ENCODE measurements at places on chromosomes 13 and 19.

- no peak for DNase-seq
Measured at GRCh38 chr19:30667227-30667626, 295.0 kb downstream of the ZNF536 start.

DNA sequence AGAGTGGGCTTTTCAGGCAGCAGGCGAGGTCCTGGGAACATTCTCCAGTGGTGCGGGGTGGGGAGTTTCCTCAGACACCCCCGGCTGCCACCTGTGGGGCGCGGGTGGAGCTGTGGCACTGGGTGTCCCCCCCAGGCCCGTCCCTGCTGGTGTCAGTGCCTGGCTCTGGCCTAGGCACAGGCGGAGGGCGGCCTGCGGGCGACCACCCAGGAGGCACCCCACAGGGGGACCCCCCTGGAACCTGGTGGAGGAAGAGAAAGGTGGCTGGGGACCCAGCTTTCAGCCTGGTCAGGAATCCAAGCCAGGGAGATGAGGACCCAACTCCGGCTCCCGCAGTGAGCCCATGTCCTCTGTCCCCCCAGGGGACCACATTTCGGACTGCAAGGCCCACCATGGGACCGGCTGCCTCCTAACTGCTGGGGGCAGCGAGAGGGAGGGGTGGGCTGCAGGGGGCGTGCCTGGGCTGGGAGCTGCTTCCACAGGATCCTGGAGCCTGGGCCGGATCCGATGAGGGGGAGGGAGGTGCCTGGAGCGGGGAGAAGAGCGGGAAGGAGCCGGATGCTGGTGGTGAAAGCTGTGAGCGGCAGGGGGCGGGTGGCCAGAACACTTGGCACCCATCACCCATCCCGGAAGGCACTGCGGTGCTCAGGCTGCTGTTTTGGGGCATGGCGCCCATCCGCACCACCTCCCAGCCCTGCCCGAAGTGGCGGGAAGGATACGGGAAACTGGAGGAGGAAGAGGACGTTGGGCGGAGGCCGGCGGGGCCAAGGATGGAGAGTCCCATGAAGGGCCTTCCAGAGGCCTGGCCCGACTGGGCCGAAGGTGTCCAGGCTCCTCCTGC lies 5.5 kb upstream of the CTXN1 start:
- no peak for DNase-seq

DNA sequence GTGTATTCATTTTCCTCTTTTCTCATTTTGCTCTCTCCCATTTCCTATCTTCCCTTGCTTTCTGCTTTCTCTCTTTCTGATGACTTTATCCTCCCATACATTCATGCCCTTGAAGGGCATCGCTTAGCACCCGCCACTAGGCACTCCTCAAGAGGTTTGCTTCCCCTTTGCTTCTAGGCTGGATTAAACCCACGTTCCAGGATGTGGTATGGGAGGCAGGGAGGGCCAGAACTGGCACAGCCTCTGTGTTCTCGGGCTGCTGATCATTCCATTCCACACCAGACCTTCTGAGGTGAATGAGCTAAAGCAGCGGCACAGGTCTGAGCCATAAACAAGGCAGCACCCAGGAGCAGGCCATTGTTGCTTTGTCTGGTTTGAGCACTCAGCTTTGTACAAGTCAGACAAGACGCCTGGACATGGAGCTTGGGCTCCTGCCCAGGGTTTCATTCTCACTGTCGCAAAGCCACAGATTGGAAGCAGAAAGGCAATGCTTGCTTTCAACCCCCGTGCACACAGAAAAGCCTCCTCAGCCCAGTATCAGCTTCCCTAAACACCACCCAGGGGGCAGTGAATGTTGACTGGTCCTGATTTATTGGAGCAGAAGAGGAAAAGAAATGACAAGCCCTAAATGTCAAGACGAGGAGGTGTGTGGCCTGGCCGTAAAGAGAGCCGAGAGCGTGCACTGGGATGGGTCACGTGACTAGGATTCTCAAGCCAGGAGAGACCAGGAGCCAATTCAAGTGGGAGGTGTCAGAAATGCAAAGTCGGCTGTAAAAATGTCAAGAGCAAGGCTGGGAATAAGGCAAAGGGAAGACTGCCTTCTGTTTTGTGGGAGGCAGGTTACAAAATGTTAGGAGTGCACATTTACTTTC lies 218.0 kb upstream of the SERP2 start:
- DNase-seq: no peak

DNA sequence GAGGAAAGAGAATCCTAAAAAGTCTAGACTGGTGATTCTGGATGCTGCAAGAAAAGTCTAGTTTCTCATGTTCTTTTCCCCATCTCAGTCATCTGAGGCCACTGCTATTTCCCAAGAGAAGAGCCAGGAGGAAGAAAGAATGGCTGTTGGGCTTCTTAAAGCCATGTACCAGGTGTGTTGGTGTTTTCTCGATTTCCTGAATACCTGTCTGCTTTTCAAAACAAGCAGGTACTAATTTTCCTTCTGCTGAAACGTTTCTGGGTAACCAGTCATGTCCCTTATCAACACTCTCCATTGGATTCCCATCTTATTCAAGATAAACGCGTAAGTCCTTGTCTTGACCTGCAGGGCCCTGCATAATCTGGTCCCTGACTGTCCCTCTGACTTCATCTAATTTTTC lies 1.1 kb downstream of the ZNF570 start:
- DNase-seq: no peak

DNA sequence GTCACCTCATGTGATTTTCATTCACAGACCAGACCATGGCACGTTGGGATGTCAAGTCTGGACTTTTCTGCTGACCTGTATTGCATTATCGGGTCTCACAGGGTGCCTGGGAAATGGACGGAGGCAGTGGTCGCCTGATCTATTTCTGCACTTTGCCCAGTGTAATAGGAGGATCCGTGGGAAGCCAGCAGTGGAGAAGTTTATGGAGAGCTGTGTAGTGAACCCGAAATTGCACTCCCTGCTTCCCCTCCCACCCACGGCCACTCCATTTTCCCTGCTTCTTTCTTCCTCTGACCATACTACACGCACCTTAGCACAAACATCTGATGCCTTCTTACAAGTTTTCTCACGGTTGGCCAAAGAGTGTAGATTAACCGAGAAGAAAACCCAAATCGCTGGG lies 16.9 kb downstream of the EFNB2 start:
- DNase-seq: no peak

DNA sequence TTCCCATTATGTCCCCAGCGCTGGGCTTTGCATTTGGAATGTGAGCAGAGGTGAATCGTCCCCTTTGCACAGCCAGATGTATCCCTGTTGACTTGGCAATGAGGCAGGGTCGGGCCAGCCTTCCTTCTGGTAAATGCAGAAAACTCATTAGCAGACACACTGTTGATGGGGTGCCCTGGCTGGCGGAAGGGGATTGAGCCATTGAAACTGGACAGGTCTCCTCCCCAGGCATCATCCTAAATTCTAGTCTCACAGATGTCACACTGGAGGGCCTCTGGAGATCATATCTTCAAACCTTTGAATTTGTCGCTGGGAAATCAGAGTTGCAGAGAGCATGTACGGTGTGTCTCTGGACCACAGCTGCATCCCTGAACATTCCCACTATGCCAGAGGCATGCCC lies 219.5 kb upstream of the TSHZ3 start:
- no peak for DNase-seq
